ENCODE measurements at places on chromosomes 3 and 15. TPM values are rescaled to one million over a fixed set of nuclear protein-coding genes. Genes with fewer than 3 reads are reported as not detected.

The SMAD6 gene
- polyA plus RNA-seq: 56.0 TPM

The TF gene
- polyA plus RNA-seq: 1.2 TPM

The KBTBD13 gene
- polyA plus RNA-seq: 0.14 TPM

The KLF13 gene
- polyA plus RNA-seq: 63.2 TPM

DNA sequence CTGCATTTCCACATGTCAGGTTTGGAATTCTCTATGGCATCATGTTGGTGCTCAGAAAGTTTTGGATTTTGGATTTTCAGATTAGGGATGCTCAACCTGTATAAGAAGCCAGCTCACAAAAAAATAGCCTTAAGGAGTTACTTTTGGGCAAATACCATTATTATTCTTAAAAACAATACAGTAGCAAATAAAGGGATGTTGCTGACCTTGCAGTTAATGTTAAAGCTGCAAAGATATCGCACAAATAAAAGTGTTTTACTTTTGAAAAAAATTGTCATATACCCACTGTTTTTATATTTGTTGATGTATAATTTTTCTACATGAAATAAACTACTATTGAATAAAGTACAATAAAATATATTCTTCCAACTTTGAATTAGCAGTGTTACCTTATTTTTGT lies 60.1 kb downstream of the LYSMD4 start:
- no peak for DNase-seq

- DNase-seq: no peak
Measured at GRCh38 chr15:57591237-57591821, 375 bp upstream of the MYZAP start.

DNA sequence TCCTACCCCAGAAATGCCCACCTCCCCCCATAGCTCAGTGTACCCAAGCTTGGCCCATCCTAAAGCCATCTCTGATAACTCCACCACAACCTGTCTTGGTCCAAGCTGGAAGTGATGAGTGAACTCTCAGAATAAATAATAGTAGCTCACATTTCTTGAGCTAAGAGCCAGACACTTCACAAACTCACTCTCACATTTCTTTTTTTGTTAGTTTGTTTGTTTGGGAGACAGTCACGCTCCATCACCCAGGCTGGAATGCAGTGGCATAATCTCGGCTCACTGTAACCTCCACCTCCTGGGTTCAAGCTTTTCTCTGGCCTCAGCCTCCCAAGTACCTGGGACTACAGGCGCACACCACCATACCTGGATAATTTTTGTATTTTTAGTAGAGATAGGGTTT lies 46.2 kb downstream of the LIPC start:
- no peak for DNase-seq

DNA sequence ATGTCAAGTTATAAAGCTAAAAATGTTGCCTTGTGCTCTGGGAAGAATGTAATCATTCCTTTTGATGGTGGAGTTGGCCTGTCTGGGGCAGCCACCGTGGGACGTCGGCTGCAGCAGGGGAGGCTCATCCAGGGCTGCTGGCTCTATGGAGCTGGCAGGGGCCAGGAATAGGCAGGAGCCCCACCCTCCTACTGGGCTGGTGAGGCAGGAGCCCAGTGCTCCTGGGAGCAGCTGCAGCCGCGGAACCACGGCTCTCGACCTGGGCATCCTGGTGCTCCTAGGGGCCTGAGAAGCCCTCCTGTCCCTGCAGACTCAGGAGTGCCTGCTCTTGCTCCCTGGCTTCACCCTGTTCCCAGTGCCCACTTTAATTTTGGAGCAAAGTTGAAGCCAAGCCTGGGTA lies 127.1 kb downstream of the DIPK2A start:
- DNase-seq: no peak

GRCh38 chr15:48866141-48866563 lies 11.8 kb upstream of the EID1 start:
- peak; percentile 55 for DNase-seq

GRCh38 chr3:142614059-142614626 lies 17.9 kb downstream of the PLS1 start:
- DNase-seq: no peak

DNA sequence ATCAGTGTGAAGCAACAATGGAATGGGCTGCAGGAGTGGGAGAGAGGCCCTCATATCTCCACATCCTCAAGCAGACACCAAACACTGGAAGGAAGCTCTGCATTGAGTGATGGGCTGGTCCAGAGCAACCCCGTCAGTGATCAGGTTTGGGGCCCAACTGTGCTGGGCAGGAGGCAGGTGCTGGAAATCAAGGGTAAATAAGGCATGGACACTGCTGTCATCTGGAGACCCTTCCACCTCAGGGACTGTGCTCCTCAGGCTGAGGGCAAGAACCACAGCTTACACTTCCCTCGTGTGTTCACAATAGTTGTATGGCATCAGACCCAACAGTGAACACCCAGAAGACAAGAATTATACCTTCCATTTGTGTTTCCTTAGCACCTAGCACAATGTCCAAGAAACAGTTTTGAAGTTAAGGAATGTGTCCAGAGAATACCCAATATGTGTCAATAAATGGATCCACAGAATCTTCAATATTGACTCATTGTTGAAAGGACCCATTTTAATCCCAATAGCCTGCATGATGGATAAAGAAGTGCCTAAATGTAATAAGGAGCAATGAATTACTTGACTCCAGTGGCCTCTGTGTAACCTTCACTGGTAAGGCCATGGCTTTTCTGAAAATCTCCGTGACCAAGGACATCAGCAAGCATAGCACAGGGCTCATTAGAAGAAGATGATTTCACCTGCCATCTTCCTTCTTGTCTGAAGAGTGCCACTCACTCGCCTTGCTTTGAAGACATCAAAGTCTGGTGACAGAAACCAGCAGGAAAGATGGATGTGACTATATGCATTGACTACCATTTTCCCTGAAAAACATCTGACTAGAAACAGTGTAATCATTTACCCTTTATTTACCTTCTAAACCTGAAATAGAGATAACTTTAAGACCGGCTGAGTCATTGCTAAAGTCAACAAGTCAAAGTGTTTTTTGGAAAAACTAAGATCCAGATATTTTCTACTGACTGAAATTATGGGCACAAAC lies 7.0 kb upstream of the AHSG start:
- DNase-seq: no peak

DNA sequence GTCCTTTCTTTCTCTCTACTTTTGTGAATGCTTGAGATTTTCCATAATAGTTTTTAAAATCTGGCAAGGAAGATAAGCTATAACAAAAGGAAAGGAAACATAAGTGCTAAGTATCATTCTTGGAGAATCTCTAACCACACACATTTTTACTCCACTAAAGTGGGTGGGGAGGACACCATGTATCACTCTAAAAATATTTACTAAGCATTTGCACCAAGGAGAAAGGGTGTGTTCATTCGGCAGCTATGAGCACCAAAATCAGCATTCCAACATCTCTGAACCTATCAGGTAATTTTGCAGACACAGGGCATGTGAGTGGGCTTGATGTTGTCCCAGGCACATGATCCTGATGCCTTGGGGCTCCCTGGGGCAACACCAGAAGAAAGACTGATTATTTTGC lies 5.5 kb downstream of the B4GALT4 start:
- no peak for DNase-seq
